Stimulated activated naive CD8-positive, alpha-beta T cell treated with anti-CD3 and anti-CD28 coated beads, Interleukin-15, Interleukin-2, amounts not matched to agents 100 U/mL and 50 U/mL, for 24 hours (primary cell): ENCODE measurements at places on chromosomes 6 and 20.

DNA sequence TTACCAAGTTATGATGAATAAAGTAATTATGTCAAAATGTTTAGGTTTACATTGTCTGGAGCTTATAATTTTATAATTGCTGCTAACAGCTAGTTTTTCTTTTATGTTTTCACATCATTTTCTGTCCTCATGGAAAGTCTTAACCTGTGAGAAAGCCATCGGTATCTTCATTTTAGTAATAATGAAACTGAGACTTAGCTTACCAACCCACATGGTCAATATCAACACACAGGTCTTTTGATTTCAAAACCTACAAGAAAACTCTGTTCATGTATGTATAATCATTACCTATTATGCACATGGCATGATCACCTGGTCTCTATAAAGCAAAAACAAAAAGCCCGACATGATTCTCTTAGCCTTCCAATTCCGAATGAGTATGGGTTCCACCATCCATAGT is 61.9 kb downstream of the KCNQ5 start:
- no peak for DNase-seq

DNA sequence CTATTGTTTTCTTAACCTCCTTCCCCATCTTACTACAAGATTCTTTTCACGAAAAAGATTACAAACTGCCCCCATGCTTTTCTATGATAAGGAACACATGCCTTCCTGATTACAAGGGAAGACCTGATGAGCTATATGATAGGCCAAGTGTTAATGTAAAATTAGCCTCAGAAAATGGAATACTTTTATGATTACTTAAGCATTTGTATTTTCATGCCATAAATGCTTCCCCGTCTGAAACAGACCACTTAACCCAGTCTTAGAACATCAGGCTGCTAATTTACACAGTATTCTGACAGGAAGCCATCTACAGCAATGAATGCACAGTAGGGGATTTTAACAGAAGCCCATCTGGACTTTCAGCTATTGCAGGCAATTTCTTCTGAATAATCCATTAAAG is 274.9 kb downstream of the HAO1 start:
- no peak for DNase-seq

- DNase-seq, result no peak
These were observed 38.0 kb downstream of the TTLL9 start for GRCh38 chr20:31908424-31908823.

DNA sequence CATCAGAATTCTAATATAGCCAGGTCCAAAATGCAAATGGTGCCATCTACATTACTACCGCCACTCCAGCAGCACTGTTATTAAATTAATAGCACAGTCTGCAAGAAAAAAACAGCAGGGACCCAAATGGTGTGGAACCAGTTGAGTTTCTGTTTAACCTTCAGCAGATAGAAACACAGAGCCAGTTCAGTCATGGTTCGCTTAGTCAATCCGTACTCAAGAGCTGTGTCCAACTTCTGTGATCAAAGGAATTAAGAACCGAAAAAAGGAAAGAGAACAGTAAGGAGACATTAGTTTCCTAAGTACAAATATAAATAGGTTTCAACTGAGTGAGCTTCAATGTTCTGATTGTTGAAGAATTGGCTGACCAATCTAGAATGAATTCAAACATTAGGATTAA is 107.7 kb downstream of the TRDN start:
- DNase-seq, result no peak

DNA sequence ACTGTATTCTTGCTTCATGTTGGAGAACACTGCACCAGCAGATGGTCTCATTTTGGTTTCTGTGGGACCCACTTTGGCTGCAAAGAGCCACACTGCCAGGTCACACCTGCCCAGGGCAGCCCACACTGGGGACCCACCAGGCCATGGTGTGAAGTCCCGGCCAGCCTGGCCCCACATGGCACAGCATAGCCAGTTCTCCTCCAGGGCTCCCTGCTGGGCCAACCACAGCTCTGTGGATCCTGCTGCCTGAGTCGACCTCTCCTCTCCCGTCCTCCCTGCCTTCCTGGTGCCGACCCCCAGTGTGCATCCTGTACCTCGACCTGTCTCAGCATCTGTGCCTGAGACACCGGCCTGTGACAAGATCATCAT is 3.0 kb downstream of the ARFRP1 start:
- DNase-seq, result no peak

DNA sequence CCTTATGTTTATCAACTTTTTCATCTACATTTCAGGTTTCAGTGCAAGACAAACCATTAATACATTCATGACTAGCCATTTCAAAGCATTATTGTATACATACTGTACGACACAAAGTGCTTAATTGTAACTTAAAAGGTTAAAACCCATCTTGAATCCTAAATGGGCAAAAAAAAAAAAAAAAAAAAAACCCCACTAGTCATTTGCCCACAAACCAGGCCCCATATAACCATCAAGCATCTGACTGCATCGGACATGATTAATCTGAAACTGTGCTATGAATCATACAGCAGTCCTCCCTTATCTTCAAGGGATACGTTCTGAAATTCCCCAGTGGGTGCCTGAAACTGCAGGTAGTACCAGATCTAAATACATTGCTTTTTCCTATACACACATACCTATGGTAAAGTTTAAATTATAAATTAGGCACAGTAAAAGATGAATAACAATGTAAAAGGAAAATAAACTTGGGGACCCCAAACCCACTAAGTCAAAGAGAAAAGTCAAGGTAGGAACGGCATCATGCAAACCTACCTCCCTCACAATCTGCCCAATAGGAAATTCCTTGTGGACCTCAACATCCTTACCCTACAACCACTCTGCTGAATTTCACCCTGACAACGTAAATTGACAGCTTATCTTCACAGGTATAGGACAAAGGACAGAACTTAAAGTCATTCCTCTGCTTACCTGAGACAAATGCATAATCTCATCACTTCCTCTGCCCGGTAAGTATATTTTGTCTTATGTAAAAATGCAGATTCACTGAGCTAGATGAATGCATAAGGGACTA is 14.3 kb downstream of the B4GALT5 start:
- DNase-seq, result peak; percentile 26

GRCh38 chr6:10695086-10695657 is 400 bp downstream of the PAK1IP1 start:
- DNase-seq, result no peak

GRCh38 chr6:147204060-147204785 is at the start of gene STXBP5:
TSS of gene STXBP5 (plus strand) at chr6:147204417. CDS start at chr6:147204533, 116 bp downstream.
- peak; percentile 50 for DNase-seq

GRCh38 chr6:91352878-91353277 is 766.0 kb upstream of the MAP3K7 start:
- DNase-seq, result no peak
